Mammary epithelial cell (primary cell): ENCODE measurements at places on chromosomes 6 and 20. TPM values are rescaled to one million over a fixed set of nuclear protein-coding genes. Genes with fewer than 3 reads are reported as not detected.

Gene NKX2-4
- total RNA-seq, result not detected in 2 replicates

Gene PDYN
- total RNA-seq, result not detected in 2 replicates

Gene SCUBE3
- total RNA-seq, result 0.19 TPM in 1 of 2 replicates, not detected in the other

Gene HCK
- not detected for total RNA-seq

Gene CDKAL1
- total RNA-seq, result 15.2 TPM

Gene FAXC
- total RNA-seq, result 7.2 TPM

Gene CTCFL
- not detected for total RNA-seq

Gene TM9SF4
- 50.3 and 51.5 TPM in 2 replicates for total RNA-seq

Gene ZNF335
- 20.2 and 21.7 TPM in 2 replicates for total RNA-seq

Gene KCNQ2
- not detected in 2 replicates for total RNA-seq

Gene BNIP5
- total RNA-seq, result not detected

Gene SMLR1
- not detected for total RNA-seq

Gene NUS1
- 38.7 and 49.4 TPM in 2 replicates for total RNA-seq

Gene HLA-DQB1
- 8.9 and 10.7 TPM in 2 replicates for total RNA-seq
